ENCODE measurements at places on chromosomes 16 and 17.
A peak's percentile ranks its signal among the peaks of the same experiment; 100 is the strongest.

DNA sequence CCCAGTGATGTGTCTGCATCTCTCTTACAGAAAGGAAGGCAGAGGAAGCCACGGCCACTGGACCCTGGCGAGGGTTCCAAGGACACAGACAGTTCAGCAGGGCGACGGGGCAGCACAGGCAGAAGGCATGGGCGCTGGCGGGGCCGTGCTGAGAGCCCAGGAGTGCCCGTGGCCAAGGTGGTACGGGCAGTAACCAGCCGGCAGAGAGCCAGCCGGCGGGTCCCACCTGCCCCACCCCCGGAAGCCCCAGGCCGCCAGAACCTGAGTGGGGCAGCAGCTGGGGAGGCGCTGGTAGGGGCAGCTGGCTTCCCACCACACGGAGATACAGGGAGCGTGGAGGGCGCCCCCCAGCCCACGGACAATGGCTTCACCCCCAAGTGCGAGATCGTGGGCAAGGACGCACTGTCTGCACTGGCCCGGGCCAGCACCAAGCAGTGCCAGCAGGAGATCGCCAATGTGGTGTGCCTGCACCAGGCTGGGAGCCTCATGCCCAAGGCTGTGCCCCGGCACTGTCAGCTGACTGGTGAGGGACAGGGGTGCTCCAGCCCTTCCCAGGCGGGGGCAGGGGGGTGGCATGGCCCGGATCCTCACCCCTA lies 7.8 kb downstream of the XYLT2 start:
- no peak for DNase-seq

- no peak for DNase-seq
These were observed 825 bp downstream of the HEATR6 start for GRCh38 chr17:60077672-60078519.

- DNase-seq, result no peak
These were observed 1.8 kb downstream of the GALK1 start for GRCh38 chr17:75763269-75763607.

DNA sequence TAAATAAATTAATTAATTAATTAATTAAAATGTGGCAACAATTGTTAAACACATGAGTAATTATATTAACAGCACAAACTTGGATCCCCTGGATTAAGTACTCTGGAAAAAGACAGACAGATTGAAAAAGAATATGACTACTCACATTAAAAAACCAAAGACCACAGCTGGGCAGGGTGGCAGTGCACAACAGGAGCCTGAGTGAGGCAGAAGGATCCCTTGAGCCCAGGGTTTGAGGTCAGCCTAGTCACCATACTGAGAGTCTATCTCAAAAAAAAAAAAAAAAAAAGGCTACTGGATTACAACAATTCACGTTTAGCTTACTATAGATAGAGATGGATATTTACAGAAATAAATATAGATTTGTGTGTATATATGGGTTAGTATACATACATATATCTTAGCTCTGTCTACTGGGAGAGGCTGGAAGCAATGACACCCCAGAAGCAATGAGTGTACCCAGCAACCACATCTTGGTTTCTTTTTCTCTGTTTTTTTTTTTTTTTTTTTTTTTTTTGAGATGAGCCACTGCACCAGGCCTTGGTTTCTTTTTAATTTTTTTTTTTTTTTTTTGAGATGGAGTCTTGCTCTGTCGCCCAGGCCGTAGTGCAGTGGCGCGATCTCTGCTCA lies 10.6 kb upstream of the SUZ12 start:
- DNase-seq, result no peak

DNA sequence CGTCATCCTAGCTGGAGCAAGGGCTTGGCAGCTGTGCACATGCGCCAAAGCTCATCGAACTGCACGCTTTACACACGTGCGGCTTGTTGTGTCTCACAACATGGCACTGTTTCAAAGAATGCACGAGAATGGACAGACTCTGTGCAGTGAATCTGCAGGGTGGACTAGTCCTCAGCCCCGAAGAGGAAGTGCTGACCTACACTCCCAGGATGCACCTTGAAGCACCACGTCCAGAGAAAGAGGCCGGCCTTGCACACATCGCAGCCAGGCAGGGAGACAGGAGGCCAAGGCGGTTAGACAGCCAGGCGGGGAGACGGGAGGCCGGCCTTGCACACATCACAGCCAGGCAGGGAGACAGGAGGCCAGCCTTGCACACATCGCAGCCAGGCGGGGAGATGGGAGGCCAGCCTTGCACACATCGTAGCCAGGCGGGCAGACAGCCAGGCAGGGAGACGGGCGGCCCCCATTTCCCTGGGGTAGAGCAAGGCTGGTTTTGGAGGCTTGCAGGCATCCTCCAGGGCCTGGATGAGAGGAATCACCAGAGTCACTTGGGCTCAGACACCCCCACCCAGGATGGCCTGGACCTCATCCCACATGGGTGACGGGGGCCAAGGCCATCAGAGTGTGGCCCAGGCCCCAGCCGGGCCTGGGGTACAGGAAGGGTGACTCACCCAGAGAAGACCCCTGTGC lies 9.0 kb upstream of the CACNA1H start:
- no peak for DNase-seq

DNA sequence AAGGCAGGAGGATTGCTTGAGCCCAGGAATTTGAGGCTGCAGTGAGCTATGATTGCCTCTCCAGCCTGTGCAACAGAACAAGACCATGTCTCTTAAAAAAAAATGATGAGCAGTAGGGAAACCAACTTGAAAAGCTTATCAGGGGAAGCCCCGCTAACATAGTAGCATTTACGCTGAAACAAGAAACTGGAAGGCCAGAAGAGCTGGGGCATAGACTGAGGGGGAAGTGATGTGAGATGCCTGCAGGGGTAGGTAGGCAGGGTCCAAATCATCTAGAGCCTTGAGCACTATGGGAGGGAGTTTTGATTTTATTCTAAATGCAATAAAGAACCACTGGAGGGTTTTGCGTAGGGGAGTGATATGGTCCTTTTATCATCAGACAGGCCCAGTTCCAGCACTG lies 139.3 kb downstream of the CYB561 start:
- no peak for DNase-seq

GRCh38 chr17:79079421-79080200 lies 5.0 kb downstream of the ENGASE start:
- no peak for DNase-seq

- no peak for DNase-seq
These were observed 103.8 kb downstream of the YPEL2 start for GRCh38 chr17:59435238-59435637.

- DNase-seq, result no peak
These were observed 22.8 kb downstream of the ANKFN1 start for GRCh38 chr17:56176091-56176490.

GRCh38 chr17:51860954-51861561 lies 297.5 kb downstream of the CA10 start:
- no peak for DNase-seq

DNA sequence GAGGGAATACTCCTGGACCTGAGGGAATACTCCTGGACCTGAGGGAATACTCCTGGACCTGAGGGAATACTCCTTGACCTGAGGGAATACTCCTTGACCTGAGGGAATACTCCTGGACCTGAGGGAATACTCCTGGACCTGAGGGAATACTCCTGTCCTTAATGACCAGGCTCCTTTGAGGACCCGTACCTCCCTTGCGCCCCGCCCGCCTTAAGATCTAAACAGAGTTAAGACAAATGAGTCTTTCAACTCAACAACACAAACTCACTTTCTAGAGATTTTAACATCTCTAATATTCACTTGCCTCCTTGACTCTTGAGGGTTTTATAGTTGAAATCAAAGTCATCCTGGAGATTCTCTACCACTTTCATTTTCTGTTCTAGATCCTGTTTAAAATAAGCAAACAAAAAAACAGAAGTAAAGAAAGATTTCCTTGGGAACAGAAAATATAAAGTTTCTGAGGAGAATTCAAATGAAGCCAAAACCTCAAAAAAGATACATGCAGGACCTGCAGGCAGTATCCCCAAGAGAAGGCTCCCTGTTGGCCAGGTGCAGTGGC lies 49.7 kb downstream of the STAT3 start:
- DNase-seq, result no peak

- peak; percentile 70 for DNase-seq
These were observed 52.0 kb downstream of the CBFA2T3 start for GRCh38 chr16:88924834-88925539.

DNA sequence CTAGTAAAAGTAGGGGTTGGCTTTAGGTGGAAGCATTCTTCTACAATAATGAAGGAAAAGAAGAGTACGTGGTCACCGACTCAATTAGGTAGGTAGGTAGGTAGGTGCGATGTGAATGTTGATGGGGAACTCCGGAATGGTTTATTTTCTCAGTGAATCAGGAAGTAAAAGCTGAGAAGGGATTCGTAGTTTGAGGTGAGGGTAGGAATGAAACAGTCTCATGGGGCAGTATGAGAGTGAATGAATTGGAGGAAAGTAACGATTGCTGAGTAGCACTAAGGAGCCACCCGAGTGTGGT lies 13.9 kb downstream of the PER1 start:
- DNase-seq, result no peak

DNA sequence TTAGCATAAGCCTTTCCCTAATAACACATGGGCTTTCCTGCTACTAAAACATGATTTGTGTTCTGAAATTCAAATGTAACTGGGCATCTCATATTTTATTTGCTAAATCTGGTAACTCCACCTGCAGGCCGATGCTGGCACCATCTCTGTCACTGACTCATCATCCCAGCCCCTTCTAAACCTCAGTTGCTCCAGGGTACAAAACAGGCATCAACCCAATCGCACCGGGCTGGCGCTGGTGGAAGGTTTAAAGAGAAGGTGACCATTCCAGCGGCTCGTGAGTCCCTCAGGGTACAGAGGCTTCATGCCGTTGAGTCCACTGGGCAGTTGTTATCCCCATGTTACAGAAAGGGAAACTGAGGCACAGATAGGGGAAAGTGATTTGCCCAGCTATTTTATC lies 27.1 kb downstream of the PPL start:
- DNase-seq, result no peak

GRCh38 chr16:88799569-88800276 lies 3.9 kb upstream of the CDT1 start:
- DNase-seq, result no peak

All from activated B cell treated with CpG ODN at 0.5 μM for 24 hours (primary cell).